ENCODE measurements at places on chromosomes 4 and X.

GRCh38 chr4:83320548-83320947, 14.1 kb downstream of the HPSE start:
- no peak for DNase-seq

GRCh38 chr4:110344165-110344564, 131.8 kb upstream of the ENPEP start:
- DNase-seq, result no peak

DNA sequence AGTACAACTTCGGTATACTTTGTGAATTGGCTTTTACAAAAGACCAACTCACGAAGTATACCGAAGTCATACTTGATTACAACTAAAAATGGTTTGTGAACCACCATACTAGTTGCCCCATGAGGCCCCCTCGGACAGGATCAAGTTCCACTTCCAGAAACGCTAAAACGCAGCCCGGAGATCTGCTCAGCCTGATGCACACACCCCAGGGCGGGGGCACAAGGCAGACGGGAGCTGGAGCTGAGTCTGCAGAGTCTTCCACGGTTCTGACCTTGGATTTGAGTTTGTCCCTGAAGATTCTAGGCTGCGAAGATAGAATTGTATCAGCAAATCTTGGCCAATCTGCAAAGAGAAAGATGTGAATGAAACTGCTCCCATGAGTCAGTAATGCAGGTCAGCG, 118.1 kb downstream of the SORCS2 start:
- no peak for DNase-seq

GRCh38 chrX:53605004-53605403, 81.5 kb downstream of the HUWE1 start:
- DNase-seq, result no peak

- DNase-seq, result no peak
Observed at GRCh38 chr4:51884055-51884454, 41.1 kb downstream of the DCUN1D4 start.

DNA sequence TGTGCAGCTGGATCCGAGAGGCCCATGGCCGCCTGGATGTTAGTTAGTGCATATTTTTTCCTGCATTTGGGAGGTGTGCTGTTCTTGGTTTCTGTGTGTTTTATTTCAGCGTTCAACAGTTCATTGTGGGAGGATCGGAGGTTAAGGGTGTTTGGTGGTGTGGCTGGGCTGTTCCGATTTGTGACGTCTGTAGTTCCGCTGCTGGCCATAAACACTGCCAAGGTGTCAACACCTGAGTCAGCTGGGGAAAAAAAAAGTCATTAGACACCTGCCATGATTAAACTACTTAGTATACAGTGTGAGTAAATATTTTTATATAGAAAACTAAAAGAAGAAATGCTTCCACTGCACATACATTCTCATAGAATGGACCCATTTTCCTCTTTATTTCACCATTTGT, 200.2 kb downstream of the APBB2 start:
- no peak for DNase-seq

DNA sequence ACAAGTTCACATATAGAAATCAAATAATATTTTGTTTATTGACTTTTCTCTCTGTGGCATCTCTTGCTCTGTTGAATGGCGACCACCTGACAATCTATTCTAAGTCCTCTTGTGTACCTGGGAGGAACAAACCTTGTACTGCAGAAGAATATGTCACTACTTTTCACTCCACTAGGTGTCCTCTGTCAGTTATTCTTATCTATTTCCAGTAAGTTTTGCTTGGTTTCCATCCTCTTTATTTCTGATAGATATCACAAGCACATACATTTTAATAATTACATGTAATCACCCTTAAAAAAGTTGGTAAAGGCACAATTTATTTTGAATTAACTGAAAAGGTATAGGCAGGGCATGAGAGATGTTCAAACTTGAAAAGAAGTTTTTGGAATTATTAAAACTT, 238.4 kb downstream of the SNCA start:
- DNase-seq, result no peak
